ENCODE measurements at places on chromosomes 2 and 18.

GRCh38 chr2:70552501-70553333 is 909 bp downstream of the TGFA start:
- DNase-seq: peak; percentile 2

DNA sequence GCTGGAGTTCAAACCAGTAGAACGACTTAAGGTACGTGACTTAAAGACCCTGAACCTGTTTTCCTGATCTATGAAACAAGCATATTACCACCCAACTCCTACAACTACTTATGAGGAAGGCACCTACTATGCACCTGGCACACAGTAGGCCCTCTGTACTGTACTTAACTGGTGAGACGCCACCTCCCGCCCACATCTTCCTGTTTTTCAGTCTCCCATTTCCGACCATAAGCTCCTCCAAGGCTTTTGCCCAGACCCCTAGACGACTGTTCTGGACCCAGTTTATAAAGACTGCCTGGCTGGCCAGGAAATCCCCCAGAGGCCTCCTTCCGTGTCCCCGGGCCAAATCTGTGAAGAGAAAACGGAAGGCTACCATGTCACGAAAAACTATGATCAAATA is 1.5 kb downstream of the GALNT14 start:
- DNase-seq: no peak

GRCh38 chr2:229126066-229126465 is 145.0 kb downstream of the PID1 start:
- no peak for DNase-seq

DNA sequence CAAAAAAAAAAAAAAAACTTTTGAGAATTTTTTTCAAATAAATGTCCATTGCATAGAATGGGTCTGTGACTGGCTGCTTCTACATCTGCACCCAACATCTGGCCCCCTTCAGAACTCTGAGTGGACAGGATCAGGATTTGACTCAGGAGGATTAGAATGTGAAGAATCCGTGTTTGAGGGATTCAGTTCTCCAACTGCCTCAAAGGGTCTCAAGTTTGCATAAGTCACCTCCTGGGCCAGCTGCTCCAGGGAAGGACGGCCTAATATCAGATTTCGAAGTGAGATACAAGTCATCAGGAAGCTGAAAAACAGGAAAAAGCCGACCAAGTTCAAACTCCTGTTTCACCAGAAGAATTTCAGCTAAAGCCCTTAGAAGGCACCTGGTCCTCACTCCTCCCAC is 10.9 kb downstream of the MAT2A start:
- no peak for DNase-seq

DNA sequence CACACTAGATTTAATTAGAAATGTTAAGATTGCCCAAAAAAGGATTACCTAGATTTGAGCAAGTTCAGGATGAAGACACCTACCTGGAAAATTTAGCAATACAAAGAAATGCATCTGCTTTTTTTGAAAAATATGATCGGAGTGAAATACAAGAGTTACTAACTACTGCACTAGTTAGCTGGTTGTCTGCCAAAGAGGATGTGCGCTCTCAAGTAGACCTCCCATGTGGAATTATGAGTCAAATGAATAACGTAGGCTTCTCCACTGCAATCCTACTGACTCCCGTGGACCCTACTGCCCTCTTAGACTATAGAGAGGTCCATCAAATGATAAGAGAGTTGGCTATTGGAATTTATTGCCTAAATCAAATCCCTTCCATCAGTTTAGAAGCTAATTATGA is 2.0 kb downstream of the ANKAR start:
- no peak for DNase-seq

GRCh38 chr2:27135478-27135955 is 1.1 kb upstream of the PREB start:
- no peak for DNase-seq

- DNase-seq: no peak
Observed at GRCh38 chr2:37679072-37679695, 7.7 kb upstream of the CDC42EP3 start.

- DNase-seq: no peak
Observed at GRCh38 chr2:15092691-15093090, 460.2 kb downstream of the LRATD1 start.

GRCh38 chr2:2800697-2801096 is 469.6 kb upstream of the MYT1L start:
- DNase-seq: no peak

- no peak for DNase-seq
Observed at GRCh38 chr2:223465793-223466192, 136.4 kb downstream of the SCG2 start.

DNA sequence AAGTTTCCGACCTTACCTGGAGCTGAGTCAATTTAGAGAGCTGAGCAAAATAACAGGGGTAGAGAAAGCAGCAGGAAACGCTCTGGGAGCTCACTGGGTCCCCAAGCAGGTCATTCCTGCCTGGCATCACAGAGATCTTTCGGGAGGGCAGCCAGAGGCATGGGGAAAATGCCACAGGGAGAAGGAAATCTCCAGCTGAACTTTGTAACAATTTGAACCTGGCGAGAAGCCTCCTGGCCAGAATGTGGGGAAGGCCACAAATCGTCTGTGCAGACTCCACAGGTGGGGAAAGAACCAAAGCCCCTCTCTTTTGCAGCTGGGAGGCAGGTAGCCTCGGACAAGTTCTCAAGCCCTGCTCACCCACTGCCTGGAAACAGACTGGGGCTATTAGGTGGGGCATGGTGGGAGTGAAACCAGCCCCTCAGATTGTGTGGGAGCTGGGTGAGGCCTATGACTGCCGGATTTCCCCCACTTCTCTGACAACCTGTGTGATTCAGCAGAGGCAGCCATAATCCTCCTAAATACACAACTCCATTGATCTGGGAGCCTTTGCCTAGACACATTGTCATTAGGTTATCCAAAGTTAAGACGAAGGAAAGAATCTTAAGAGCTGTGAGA is 53.9 kb downstream of the INO80D start:
- DNase-seq: no peak

- no peak for DNase-seq
Observed at GRCh38 chr18:31102941-31103340, 720 bp upstream of the DSC2 start.

- no peak for DNase-seq
Observed at GRCh38 chr2:18752667-18753422, 163.5 kb upstream of the NT5C1B start.

GRCh38 chr2:23954325-23955014 is 14.2 kb downstream of the UBXN2A start:
- no peak for DNase-seq

DNA sequence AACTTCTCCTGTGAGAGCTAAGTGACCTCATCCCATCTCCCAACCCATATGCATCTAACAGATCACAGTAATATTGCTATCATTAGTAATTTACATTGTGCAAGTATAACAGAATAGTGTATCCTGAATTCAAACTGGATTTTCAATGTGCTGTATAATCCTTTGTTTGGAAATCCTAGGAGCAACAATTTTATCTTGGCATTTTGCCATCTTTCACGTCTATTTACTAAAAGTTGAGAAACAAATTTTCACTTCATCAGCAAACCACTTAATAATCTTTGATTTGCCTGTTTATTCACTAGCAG is 3.8 kb downstream of the HNRNPLL start:
- no peak for DNase-seq
